ENCODE measurements at places on chromosomes 4 and X.

DNA sequence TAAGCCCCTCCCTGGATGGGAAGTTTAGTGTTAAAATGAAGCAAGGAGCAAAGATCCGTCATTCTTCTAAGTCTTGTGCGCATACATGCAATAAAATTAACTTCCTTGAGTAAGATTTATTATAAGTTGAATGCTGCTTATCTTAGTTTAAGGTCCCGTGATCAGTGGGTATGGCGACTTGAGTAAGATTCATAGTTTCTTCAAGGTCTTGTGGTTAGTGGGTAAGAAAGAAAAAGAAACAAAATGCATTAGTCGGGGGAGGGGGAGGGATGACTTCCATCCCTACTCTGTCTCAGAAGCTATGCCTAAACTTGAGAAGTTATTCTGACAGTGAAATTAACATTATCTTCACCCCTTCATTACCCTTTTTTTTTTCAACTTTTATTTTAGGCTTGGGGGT lies 127.3 kb upstream of the MAGEB16 start:
- no peak for DNase-seq

GRCh38 chr4:124111922-124112321 lies 600.6 kb downstream of the ANKRD50 start:
- no peak for DNase-seq

GRCh38 chr4:172996571-172997216 lies 171.9 kb upstream of the GALNT7 start:
- peak; percentile 31 for DNase-seq

GRCh38 chr4:139386421-139386820 lies 67.5 kb upstream of the RAB33B start:
- no peak for DNase-seq
